ENCODE measurements at places on chromosomes 6 and 20.

- no peak for DNase-seq
Measured at GRCh38 chr6:1894954-1895353, 285.2 kb downstream of the FOXC1 start.

GRCh38 chr6:2949536-2950083 lies 21.8 kb downstream of the SERPINB6 start:
- no peak for DNase-seq

DNA sequence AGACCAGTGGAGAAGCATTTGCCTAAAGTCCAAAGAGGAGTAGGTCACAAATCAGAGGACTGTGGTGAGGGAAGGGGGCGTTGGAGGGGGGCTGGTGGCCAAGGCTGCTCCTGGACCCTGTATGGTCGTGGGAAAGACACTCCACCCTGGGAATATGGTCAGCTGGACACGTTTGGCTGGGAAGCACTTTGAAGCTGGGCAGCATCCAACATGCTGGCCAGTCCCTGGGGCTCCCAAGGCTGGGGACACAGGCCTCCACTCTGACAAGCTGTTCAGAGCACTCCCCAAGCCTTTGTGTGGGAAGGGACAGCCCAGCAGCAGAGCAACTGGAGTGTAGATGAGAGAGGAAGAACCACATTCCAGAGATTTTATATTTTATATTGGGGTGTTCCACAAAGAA lies 203.2 kb downstream of the ANKRD60 start:
- no peak for DNase-seq

DNA sequence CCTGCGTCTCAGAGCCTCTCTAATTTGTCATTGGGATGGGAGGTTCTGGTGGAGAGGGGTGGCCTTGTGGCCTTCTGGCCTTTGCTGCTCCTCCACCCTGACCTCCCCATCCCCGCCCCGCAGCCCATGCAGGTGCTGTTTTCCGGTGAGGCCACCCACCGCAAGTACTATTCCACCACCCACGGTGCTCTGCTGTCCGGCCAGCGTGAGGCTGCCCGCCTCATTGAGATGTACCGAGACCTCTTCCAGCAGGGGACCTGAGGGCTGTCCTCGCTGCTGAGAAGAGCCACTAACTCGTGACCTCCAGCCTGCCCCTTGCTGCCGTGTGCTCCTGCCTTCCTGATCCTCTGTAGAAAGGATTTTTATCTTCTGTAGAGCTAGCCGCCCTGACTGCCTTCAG lies 171.8 kb upstream of the RNF24 start:
- DNase-seq: no peak

GRCh38 chr6:106011476-106011875 lies 74.7 kb upstream of the PRDM1 start:
- no peak for DNase-seq

DNA sequence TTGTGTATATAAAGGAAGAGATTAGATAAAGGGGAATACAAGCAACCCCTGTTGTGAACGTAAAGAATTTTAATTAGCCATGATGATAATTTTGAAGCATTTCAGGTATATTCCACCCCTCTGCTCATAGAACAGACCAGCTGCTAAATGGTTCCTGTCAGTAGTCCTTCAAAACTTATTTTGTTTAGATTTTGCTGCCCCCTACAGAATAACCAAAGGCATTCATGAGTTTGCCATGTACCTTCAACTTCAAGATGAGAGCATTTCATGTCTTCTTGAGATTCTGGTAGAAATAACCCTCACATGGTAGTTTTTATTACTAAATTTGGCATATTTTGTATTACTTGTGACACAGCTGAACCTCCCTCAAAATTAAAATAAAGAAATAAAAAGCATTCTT lies 1586.7 kb downstream of the HACE1 start:
- DNase-seq: no peak

- no peak for DNase-seq
Measured at GRCh38 chr6:44739181-44739580, 351.7 kb downstream of the CDC5L start.

DNA sequence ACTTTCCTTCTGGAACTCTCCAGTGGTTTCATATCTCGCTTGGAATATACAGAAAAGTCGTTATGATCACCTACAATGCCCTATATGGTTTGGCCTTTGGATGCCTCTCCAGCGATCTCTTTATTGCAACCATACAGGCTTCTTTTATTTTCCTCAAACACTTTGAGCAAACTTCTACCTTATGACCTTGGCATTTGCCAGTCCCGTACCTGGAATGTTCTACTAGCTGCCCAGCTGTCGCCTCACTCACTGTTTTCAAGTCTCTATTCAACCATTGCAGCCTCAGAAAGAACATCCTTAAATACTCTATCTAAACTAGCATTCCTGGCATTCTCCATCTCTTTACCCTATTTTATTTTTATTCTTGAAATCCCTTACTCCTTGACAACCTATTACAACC lies 50.4 kb upstream of the NEDD9 start:
- DNase-seq: no peak
